ENCODE measurements at places on chromosomes 13 and 19.

- no peak for DNase-seq
Observed at GRCh38 chr19:33492090-33492489, 29.5 kb downstream of the PEPD start.

DNA sequence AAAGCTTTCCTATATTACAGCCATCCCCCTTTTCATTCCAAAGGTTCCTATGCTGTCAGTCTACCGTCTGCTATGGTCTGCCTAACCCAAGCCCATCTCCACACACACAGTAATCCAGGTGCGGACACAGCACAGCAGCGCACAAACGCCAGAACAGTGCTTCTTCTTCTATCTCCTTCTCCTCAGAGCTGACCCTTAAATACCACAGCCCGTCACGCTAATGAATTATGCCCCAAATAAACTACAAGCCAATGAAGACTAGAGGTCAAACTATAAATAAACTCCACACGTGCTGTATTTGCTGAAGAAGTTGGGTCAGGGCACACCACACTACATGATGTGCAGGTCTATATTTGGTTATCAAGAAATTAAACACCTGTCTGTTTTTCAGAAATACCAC, 71.8 kb downstream of the TBC1D4 start:
- no peak for DNase-seq

GRCh38 chr19:33662391-33663092, 40.8 kb downstream of the CHST8 start:
- DNase-seq, result no peak

DNA sequence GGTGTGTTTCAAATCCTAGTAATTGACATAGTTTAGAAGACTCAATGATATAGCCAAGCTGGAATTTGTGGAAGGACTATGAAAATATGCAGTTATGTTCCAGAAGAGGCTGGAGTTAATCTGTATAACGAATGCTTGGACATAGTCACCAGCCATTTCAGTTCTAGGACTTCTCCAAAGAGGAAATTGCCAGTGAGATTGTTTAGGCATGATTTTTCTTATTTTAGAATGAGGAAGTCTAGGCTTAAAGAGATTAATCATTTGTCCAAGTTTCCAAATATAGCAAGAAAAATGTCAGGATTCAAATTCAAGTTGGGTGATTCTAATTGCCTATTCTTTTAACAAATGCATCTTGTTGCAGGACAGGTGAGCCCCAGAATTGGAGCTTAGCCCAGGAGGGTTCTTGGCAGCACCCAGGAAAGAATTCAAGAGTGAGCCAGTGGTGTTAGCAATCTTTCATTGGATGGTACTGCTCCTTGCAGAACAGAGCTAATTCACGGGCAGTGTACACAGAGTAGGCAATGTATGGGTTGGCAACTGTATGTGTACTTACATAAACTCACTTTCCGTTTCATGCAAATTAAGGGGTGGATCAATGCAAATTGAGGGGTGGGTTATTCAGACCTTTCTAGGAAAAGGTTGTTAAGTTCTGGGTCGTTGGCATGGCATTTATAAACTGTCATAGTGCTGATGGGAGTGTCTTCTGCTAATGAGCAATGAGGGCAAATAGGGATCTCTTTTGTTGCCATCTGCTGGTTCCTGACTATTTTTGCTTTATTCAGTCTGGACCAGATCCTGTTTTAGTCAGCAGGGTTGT, 763.1 kb upstream of the SLITRK1 start:
- no peak for DNase-seq

GRCh38 chr19:49801966-49802661, 11.0 kb downstream of the FUZ start:
- peak; percentile 83 for DNase-seq

DNA sequence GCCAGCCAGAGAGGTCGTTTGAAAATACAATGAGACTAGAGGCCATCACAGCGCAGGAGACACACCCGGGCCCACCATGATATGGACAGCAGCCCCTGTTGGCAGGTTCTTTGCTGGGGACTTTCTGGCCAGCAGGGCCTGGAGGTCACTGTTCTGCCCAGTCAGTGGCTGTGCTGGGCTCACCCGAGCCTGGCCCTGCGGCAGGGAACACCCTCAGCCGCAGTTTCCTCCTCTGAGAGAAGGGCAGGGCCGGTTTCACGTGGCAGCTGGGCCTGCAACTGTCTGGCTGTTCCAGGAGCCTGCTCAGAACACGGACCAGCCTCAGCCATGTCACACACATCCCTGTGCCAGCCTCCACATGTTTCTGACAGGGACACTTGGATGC, 39.4 kb downstream of the ADPRHL1 start:
- DNase-seq, result no peak

GRCh38 chr13:51675385-51675784, 91.1 kb downstream of the WDFY2 start:
- DNase-seq, result no peak
